Stimulated activated CD8-positive, alpha-beta memory T cell treated with anti-CD3 and anti-CD28 coated beads, Interleukin-15, amount 100 ng/mL, for 24 hours (primary cell): ENCODE measurements at places on chromosomes 7 and 10.

DNA sequence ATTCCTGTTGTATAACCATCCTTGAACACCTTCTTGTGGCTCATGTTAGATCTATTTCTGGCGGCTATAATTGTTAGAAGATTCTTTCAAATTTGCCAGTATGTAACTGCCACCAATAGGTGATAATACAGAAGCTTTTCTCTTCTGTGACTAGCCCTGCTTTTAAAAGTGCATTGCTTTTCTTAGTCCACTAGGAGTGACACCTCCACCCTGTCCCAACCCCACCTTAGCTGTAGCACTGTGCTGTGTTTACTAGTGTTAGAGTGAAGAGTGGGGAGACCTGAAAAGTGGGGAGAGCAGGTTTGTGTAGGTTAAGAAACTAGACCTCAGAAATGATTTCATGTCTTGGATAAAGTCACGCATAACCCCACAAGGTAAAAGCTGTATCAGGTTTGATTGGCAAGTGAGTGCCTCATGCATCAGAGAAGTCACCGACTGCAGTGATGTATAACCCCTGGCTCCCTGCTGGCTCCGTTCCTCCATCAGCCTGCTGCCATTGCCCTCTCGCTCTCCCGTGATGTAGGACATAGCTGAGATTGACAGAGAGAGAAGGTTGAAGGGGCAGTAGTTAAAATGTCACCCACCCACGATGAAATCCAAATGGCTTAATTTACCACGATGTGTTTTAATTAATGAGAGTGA lies 12.5 kb downstream of the NPVF start:
- no peak for DNase-seq

- DNase-seq, result no peak
These were observed 6.3 kb upstream of the LIPF start for GRCh38 chr10:88657901-88658300.

DNA sequence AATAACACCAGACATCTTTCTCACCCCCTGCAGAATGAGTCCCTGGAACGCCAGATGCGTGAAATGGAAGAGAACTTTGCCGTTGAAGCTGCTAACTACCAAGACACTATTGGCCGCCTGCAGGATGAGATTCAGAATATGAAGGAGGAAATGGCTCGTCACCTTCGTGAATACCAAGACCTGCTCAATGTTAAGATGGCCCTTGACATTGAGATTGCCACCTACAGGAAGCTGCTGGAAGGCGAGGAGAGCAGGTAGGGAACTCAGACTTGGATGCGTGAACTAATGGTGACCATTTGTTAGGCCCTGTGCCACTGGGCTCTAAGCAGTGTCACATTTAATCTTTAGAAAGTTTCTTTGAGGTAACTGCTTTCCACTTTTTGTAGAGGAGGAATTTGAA lies 7.1 kb downstream of the VIM start:
- no peak for DNase-seq

GRCh38 chr10:125057158-125058001 lies 103.0 kb downstream of the CTBP2 start:
- DNase-seq, result no peak

GRCh38 chr7:90191648-90192047 lies 19.9 kb upstream of the STEAP2 start:
- no peak for DNase-seq

GRCh38 chr7:121020249-121020988 lies 31.9 kb downstream of the CPED1 start:
- DNase-seq, result no peak

DNA sequence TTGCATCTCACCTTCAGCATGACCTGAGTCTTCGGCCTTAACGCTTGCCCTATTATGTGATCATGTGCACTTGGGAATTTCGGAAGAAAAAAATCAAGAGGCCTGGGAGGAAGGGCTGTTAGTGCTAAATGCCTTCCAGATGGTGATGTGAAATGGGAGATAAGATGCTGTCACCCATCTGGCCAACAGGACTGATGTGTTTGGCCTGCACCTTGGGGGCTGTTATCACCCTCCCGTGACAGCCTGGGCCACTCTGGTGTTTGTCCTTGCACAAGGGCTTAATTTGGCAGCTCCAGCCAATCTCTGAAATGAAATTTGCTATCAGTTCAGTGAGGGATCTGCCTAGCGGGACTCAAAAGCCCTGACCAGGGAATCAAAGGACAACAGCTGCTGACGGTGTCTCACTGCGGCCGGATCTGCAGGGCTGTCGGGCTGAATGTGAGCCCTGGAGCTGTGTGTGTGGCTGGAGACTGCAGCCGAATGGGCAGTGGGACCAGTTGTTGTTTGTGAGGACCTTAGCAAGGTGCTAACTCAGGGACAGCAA lies 131.4 kb upstream of the BTBD16 start:
- DNase-seq, result no peak

DNA sequence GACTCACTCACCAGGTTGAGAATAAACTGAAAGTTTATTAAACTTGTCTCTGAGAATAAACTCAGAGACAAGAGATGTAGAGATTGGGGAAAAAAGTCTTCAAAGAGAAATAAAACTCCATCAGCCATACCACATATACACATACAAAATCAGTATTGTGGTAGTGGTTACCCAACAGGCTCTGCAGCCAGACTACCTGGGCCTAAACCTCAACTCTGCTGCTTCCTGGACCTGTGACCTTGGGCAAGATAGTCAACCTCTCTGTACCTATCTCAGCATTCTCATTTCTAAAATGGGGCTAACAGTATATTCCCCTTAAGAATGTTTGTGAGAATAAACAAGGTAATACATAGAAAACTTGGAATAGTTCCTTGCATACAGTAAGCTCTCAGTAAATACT lies 15.3 kb downstream of the TPK1 start:
- DNase-seq, result no peak

GRCh38 chr7:108063520-108063933 lies 60.6 kb upstream of the LAMB1 start:
- DNase-seq, result no peak

- DNase-seq, result no peak
These were observed 5.9 kb downstream of the FEZF1 start for GRCh38 chr7:122298618-122299017.

DNA sequence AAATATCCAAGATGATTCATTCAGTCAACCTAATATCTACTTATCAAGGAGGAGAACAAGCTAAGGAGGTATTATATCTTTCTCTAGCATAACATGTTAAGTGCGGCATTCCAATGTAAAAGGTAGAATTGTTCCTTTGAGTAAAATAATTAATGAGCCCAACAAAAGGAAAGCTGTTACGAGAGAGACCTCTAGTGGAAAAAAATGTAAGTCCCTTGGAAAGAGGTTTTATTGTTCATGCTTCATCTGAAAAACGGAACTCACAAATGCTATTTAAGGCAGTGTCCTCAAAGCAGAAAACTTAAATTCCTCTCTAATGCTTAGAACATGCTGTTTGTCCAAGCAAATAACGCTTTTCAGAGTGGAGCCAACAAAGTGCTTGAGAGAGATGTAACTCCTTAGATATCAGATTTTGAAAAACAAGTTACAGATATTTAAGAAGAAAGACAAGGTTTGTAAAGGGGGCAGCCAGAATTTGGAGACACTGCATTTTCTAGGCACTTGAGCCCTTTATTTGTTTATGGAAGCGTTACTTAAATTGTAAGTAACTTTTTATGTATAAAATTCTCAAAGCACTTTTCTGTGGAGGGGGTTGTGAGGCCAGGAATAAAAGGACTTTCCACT lies 119.9 kb downstream of the TFEC start:
- DNase-seq, result no peak

GRCh38 chr10:25083546-25084111 lies 67.2 kb downstream of the THNSL1 start:
- no peak for DNase-seq

GRCh38 chr10:119401671-119402395 lies 140.7 kb downstream of the RGS10 start:
- no peak for DNase-seq

DNA sequence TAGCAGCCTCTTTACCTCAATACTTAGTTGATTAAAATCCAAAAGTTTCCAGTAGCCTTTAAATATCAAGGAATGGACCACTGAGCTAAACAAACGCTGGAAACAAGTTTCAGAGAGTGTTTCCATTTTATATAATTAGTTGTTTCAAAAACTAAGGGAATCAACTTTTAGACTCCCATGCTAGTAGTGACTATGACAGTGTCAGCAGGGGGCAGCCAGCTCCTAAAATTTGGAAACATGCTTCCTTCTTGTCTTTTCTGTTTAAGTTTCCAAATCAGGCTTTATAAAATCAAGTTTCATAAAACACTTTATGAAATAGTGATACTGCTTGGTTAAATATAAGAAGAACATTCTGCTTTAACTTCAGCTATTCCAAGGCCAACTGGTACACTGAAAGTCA lies 138.2 kb upstream of the TMEM229A start:
- no peak for DNase-seq

- DNase-seq, result no peak
These were observed 27.2 kb downstream of the ANKRD16 start for GRCh38 chr10:5862360-5862961.
